Motor neuron (in vitro differentiated cells): ENCODE measurements at places on chromosomes 7 and 10.
A peak's percentile ranks its signal among the peaks of the same experiment; 100 is the strongest.

DNA sequence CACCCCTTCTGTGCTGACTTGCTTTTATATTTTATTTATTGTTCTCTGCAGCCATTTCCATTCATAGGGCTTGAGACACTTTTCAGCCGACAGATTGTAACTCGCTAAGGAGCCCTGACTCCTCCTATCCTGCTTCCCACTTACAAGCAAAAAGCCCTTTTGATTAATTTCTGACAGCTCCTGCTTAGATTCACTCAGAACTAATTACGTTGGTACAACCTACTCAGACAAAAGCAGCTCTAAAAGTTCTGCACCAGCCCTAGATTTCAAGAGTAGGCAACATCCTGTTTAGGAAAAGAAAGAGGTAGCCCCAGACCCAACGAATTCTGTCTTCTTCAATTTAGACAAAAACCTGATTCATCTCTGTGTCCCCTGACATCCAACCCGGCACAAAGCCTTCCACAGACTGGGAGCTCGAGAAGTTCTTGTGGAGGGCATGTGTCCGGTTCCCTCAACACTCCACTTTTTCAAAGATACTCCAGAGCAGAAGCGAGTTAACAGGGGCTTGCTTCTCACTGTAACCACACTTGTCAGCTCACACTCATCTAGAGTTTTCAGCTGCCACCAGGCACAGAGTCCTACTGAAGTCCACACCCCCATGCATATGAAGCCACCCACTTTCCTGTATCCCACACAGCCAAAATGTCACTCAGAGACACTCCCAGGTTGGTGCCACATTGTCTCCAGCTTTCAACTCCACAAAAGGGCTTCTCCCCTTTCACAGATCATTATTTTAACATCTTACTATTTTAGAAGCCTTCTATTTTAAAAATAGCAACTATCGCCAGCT lies 113.6 kb upstream of the NFE2L3 start:
- peak; percentile 24 for ATAC-seq

DNA sequence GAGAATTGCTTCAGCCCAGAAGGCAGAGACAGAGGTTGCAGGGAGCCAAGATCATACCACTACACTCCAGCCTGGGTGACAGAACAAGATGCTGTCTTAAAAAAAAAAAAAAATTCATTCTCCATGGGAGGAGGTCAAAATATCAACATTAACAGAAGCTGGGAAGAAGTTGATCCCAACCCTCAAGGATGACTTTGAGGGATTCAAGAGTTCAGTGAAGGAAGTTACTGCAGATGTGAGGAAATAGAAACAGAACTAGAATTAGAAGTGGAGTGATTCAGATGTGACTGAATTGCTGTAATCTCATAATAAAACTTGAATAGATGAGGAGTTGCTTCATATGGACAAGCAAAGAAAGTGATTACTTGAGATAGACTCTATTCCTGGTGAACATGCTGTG lies 19.7 kb upstream of the RPEL1 start:
- no peak for ATAC-seq

DNA sequence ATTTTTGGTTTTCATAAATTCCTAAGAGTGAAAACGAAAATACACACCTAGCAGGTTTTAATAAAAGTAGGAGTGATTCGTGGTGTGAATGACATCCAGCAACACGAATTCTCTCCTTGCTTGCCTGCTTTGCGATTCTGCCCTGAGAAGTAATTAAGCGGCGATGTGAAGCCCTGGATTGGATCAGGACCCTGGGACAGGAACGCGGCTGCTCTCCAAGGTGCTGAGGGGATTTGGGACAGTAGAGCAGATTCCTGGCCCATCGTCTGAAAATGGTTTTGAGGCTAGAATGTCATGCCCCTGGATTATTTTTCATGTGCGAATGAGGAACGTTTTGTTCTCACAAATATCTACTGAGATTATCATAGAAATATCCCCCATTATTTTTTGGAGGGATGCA lies 7.8 kb downstream of the NPS start:
- ATAC-seq, result no peak

DNA sequence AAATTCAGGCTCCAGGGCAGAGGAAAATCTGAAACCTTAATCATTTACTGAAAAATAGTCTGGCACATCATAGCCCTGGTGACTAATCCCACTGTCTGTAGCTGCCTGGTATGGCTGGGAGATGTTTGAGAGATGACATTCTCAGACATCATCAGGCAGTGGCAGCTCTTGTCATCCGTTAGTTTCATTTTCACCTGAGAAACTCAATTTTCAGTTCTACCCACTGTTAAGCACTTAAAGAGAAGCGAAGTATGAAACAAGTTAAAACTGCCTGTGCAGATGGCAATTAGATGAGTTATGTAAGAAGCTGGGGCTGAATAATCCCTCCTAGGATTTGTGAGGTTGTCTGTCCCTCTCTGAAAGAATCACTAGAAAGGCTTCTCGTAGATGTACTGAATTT lies 150.2 kb downstream of the NSUN6 start:
- ATAC-seq, result no peak

DNA sequence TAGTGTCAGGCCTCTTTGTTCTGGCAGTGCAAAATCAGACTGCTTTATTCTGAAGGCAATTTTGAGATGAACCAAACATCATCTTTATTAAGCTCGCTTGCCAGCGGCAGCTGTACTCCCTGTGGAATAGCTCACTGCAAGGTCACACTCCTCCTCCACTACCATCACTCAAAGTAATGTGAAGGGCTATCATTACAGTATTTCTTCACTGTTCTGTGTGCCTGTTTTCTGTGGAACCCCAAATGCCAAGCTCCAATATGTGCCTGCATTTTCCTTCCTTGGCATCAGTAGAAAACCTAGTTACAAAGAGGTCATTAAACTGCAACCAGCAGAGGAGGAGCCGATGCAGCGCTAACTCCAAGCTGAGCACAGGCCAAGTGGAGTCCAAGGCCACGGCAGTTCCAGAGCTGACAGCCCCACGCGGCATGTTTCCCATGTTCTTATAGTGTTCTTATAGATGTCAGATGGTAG lies 21.4 kb downstream of the BCCIP start:
- ATAC-seq, result peak; percentile 95

DNA sequence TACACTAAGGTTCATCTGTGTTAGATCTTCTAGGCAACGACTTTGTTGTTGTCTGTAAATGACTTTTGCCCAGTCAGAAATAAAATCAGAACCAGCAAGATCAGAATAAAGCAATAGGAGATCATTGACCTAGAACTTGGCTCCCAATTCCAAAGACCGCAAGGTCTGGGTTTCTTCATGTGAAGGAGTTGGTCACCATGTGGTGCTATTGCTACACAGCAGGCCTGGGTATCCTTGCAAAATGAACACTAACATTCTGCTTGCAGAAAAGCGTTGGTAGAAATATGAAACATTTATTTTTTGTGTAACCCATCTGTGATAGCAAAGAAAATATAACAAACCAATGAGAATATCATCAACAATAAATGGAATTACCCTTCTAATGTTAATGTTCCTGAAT lies 831.0 kb downstream of the NXPH1 start:
- ATAC-seq, result no peak

DNA sequence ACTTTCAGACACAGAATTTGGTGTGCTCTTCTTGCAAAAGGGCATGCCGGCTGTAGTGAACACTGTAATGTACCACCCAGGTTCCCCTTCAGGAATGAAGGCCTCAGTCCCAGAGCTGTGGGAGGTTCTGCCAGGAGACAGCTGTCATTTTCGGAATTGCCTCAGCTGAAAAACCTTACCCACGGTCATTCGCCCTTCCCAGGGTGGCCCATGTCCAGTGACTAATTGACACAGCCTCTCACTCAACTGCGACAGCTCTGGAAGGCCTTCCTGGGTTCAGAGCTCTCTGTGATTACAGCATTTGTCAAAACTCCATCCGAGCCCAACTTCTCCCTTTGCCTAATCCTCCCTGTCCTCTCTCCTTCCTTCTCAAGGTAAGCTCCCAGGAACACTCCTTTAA lies 43.7 kb upstream of the WAC start:
- ATAC-seq, result no peak
